Activated T-cell treated with anti-CD3 and anti-CD28 coated beads for 4 hours (primary cell): ENCODE measurements at places on chromosomes 16 and 17.

DNA sequence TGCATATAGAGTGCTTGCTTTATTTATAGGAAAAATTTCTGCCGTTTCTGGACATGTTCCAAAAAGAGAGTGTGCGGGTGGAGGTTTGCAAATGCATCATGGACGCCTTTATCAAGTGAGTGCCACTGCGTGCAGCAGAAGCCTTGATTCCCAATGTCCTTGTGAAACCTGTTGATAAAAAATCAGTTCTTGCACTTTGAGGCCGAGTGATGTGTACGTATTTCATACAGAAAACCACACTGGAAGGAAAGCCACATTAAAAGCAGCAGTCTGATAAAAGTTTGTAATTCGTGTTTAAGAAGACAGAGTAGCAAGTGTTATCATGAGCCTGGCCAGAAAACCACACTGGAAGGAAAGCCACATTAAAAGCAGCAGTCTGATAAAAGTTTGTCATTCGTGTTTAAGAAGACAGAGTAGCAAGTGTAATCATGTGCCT, 78.0 kb downstream of the KNOP1 start:
- DNase-seq, result no peak

- DNase-seq, result no peak
Observed at GRCh38 chr17:52710363-52710901, 551.9 kb upstream of the CA10 start.

- DNase-seq, result peak; percentile 83
Observed at GRCh38 chr16:89720813-89721545, at the start of the genes VPS9D1 and ZNF276. TSS of gene VPS9D1 (minus strand) at chr16:89720898. CDS start at chr16:89720861, 37 bp downstream. TSS of gene ZNF276 (plus strand) at chr16:89721537. CDS start at chr16:89721641, 104 bp downstream.

- no peak for DNase-seq
Observed at GRCh38 chr17:17672453-17673368, 8.5 kb upstream of the RAI1 start.

DNA sequence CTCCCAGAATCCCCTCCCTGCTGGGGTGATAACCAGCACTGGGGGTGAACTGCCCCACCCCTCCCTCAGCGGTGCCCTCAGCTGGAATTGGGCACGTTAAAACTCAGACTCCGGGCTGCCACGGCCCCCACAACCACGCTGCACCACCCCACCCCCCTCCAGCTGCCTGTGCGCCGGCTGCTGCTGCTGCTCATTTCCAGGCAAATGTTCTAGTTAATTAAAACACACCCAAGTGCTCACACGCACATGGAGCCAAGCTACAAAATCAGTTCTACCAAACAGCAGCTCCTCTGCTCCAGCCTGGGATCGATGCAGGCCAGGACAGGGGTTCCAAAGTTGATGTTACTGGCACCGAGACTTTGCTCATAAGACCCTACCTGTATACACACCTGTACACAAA, 180.5 kb downstream of the ZNF423 start:
- no peak for DNase-seq

DNA sequence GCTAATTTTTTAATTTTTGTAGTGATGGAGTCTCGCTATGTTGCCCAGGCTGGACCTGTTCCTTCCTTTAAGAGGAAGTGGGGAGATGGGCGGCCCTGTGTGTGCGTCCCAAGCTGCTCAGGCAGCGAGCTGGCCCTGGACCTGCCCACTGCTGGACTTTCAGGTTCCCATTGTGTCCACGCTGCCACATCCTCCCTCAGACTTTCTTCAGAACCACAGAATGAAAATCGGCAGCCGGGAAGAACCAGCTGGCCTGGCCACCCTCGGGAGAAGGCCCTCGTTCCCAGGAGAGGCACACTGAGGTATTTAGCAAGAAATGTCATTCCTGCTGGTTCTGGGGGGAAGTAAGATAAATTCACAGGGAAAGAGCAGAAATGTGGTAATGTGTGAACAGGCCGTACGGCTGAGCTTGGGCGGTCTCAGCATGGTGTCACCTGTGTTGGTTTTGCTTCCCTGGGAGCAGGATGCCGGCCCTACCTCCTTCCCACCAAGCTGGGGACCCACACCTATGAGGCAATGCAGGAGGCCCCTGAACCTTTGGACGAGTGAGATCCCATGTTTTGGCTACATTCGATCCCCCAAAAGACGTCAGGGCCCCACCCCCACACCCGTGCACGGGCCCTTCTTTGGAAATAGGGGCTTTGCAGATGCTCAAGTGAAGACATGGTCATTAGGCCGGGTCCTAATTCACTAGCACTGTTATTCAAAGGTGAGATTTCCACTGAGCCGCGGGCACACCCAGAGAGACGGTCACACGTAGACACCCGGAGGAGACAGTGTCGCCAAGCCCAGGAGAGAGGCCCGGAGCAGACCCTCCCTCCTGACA, 35.9 kb upstream of the ZNF469 start:
- DNase-seq, result no peak

DNA sequence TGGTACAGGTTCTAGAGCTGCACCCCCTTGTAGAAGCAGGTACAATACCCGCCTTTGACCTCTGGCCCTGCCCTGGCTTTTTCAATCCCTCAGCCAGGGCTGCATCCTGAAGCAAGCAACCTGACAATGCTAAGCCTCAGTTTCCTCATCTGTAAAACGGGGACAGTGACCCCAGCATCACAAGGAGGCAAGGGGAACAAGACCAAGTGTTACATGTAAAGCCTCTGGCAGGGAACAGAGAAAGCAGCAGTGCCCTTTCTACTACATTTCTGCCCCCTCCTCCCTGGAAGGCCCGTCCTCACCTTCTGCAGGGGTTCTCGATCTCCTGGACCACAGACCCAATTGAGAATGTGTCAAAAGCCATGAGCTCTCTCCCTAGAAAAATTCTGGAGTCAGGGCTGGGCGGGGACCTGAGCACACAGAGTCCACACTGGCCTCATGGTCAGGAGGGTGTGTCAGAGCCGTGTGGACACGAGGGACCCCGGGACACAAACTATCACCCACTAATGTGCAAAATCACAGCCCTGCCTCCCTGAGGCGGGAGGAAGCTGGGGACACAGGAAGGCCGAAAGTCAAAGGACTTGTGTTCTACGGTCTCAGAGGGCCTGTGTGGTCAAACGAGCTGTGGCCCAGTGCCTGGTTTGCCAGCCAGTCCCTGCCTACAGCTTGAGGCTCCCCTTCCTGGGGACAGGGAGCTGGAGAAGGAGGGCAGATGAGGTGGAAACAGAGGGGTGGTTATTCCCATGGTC, 27.5 kb downstream of the LRRC75A start:
- DNase-seq, result no peak

GRCh38 chr17:78933025-78933958, 8.1 kb upstream of the TIMP2 start:
- no peak for DNase-seq

GRCh38 chr16:75433732-75434413, 570 bp upstream of the CFDP1 start:
- no peak for DNase-seq

DNA sequence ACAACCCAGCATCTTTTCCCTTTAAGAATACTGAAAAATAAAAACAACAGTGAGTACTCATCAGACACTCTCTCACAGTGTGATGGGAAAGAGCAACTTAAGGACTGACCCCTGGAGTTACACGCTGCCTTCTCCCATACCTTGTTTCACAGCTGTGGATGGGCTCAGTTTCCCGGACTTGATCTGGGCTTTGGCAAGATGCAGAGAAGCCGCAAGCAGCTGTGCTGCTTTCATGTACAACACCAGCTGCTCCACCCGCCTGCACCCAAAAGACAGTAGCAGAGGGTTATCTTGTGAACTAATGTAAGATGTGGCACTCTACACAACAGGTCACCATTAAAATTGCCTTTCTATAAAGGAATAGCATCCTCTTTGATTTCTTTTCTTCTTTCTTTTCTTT, 32.7 kb upstream of the ALDH3A1 start:
- no peak for DNase-seq

DNA sequence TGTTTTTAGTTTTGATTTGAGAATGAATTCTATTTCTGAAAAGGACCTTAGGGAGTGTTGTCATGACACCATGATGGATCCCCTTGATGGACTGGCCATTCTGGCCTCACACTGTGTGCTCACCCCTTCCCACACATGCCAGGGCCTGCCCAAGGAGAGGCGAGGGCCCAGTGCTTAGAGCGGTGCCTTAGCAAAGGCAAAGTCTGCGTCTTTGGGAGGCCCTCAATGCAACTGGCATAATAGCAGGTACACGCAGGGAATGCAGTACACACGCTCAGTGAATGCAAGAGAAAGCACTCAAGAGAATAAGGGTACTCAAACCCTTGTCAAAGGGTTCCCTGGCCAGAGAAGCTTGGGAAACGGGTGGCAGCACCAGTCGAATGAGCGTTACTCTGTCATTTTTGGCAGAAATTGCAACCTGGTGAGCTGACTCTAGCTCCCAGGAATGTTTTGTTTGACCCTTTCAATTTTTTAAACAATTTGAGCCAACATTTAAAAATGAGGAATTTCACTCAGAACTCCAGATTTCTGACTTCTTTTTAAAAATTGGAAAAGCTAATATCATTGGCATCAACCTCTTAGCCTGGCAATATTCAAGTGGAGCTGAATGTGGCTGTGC, 32.1 kb downstream of the NKD1 start:
- no peak for DNase-seq

DNA sequence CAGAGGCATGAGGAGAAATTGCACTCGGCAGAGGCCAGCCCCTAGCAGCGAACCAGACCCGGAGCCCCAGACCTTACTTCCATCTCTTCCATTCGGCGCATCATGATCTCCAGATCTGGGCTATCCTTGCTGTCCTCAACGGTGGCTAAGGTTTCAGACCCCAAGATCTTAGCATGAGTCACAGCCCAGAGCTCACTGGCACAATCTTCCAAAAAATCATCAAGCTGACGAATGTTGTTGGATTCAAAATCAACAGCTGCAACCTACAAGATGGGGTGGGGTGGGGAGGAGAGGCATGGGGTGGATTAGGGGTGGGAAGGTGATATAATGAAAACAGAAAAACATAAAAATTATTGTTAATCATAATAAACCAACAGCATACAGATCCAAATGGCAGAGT, 39.7 kb upstream of the PITPNM3 start:
- no peak for DNase-seq

DNA sequence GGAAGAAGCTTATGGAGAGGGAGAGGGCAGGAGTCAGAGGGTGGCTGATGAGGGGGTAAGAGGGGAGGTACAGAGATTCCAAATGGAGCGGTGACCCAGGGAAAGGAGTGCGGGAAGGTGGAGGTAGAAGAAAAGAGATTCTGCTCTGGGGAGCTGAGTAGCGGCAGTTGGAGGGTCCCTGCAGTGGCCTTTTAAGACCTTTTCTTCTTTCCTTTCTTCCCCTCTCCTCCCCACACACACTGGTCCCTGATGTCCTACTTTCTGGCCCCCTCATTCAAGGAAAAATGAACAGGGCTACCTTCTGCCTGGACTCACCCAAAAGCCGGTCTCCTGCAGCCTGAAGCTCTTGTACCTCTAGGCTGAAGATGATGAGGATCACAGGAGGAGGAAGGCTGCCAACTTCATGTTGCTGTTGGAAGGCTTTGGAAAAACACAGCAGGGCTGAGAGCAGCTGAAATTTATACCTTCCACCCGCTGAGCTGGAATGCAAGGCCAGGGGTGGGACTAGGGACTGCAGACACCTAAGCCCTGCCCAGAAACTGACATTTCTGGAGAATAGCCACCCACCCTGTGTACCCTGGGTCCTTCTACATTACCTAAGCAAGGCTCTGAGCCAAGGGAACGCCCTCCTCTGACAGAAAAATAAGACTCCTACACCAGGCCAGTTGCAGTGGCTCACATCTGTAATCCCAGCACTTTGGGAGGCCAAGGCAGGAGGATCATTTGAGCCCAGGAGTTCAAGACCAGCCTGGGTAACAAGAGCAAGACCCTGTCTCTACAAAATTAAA, 9.4 kb upstream of the HEATR6 start:
- no peak for DNase-seq

DNA sequence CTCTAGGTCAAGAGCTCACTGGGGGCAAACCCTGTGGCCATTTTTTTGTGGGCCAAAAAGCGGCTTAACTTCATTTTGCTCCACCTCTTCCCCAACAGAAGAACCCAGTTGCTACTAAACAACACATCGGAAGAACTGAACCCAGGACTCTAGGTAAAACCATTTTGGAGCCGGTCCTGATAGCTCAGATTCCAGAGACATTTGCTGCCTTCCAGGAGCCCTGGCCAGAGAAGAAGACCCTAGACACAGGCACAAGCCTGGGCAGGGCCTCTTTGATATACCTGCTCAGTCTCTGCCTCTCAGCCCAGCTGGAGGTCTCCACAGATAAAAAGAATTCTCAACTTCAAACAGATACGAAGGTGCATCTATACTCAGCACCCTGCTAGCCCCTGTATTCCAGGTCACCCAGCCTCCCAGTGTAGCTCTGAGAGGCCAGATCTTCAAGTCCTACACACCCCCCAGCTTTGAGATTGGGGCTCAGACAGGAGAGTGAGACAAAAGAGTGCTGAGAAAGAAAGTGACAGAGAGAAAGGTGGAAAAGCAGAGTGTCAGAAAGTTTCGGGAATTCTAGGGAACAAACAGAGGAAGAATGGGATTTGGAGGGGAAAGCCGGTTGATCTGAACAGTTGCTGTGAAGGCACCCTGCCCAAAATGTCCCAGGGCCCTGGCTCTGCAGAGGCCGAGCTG, 6.6 kb upstream of the HOXB9 start:
- no peak for DNase-seq
